ENCODE measurements at places on chromosomes 1 and 21.

DNA sequence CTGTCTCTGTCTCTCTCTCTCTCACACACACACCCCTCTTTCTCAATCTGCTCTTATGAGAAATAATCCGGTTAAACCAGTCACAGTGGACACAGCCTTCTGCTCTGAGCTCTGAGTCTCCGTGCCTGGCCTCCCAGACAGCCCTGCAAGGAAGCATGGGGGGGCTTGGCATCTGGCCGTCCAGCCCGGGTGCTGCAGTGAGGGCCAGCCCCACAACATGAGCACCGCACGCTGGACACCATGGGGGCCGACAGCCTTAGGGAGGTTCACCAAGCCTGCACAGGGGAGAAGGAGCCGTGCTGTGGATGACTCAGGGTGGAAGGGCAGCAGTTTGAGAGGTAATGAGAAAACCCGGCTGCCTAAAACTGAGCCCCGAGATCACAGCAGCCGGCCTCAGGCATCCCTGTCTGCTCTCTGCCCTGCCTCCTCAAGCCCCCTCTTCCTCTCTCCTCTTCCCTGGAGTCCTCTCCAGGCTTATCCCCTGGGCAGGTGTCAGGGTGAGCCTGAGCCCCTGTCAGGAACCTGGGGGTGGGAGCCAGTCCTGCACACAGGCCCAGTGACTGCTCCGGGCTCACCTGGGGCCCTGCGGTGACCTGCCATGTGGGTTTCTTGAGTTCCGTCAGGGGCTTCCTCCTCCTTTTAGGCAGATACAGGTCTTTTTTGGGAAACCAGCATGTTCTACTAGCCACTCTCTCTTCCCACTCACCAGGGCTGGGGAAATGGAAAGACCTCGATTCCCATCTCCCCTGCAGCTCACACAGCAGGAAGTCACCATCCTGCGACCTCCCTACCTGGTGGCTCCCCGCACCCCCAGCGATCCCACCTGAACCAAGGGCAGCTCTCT, 92.8 kb downstream of the ITPKB start:
- no peak for DNase-seq

DNA sequence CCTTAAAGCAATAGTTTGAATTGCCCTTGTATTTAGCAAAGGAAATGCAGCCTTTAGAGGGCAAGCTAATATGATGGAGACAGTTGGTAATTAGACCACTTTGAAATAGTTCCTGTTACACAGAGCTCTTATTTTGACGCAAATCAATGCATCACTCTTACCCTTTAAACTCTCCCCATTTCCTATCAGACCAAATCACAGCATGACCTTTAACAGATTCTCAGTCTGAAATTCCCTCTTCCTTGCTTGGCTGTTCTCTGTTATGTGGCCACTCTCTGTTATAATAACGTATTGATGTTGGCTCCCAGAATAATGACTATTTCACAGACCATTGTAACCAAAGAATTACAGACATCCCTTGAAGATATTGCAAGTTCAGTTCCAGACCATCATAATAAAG, 66.9 kb upstream of the NGF start:
- DNase-seq: no peak

- no peak for DNase-seq
Measured at GRCh38 chr1:44545961-44546360, 128.3 kb downstream of the TMEM53 start.

- DNase-seq: no peak
Measured at GRCh38 chr1:15282038-15282437, 35.0 kb downstream of the FHAD1 start.

All from fibroblast of skin of left quadriceps (primary cell).